ENCODE measurements at places on chromosomes 16 and 17.

DNA sequence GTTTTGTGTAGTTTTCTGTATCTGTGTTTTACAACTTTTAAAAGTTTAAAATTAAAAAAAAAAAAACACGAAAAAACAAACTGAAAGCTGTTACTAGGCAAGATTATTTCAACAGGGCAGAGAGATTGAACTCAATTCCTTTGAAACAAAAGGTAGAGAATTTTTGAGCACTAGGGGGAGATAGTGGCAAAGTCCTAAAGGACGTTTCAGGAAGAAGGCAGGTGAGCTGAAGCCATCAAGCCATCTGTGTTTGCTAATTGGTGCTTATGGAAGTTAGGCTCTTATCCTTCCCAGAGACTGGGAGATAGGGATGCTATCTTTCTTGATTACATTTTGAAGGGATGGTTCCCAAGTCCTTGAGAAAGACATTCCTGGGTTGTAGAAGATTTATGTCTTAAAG lies 70.6 kb upstream of the CLEC3A start:
- no peak for DNase-seq

DNA sequence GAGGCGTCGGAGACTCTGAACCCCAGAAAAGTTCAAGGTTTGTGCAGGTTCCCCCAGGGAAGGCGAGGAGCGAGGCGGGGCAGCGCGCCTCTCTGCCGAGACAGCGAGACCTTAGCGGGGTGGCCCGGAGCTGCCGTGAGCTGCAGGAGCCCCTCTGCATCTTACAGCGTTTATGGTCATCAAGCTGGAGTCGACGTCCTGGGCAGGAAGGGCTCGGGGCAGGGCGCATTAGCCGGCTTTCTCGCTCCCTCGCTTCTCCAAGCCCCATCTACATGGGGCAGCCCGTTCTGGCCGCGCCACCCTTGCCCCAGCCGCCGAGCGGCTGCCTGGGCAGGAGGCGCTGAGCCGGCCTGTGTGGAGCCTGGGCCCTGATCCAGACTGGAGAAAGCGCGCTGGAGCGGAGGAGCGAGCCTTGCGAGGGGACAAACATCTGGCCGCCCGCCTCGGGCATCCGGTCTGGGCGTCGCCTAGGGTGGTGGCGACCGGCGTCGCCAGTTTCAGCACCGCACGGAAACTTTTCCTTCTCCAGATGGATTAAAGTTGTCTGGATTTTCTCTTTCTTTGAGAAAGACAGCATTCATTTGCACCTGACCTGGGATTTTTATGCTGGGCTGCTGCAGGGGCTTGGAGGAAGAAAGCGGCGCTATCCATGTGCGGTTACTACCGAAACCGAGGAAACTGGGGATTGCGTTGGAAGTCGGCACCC lies 750 bp downstream of the TMEM132E start:
- no peak for DNase-seq

- no peak for DNase-seq
Measured at GRCh38 chr17:32519228-32520103, 32.7 kb downstream of the CDK5R1 start.

DNA sequence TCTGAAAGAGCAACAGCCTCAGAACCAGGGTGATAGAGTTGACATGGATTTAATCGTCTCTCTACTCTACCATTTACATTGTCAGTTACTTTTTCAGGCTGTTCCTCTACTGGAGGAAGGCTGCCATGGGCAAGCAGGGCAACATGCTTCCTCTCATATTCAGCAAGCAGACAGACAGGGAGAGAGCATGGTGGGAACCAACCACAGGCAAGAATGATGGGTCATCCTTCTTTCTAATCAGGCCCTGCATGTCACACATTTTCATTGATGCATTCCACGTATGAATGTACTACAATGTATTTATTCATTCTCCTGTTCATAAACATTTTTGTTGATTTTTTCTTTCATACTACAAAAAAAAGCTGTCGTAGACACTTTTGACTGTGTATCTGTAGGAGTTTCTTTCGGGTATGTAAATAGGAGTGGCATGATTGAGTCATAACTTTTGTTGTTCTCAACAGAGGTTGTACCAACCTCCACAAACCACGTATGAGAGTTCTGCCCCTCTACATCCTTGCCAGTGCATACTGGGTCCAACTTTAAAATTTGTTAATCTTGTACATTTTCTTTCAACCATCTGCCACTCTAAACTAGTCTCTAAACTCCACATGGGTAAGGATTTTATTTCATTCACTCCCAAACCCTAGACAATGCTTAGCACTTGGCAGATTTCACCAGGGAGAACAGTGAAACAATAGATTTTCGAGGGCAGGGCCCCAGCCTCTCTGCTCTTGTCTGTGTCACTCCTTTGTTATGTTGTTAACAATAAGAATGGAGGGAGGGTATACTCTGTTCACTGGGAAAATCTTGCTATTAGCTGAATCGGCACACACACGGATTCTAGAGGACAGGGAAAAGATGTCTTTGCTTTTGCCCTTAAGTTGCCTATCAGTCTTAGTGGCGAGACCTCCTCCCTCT lies 58.7 kb downstream of the CMC2 start:
- no peak for DNase-seq

- DNase-seq, result peak; percentile 30
Measured at GRCh38 chr16:81036751-81037350, 1.2 kb downstream of the ATMIN start.

- DNase-seq, result no peak
Measured at GRCh38 chr17:65368341-65368740, 193.1 kb downstream of the AXIN2 start.

DNA sequence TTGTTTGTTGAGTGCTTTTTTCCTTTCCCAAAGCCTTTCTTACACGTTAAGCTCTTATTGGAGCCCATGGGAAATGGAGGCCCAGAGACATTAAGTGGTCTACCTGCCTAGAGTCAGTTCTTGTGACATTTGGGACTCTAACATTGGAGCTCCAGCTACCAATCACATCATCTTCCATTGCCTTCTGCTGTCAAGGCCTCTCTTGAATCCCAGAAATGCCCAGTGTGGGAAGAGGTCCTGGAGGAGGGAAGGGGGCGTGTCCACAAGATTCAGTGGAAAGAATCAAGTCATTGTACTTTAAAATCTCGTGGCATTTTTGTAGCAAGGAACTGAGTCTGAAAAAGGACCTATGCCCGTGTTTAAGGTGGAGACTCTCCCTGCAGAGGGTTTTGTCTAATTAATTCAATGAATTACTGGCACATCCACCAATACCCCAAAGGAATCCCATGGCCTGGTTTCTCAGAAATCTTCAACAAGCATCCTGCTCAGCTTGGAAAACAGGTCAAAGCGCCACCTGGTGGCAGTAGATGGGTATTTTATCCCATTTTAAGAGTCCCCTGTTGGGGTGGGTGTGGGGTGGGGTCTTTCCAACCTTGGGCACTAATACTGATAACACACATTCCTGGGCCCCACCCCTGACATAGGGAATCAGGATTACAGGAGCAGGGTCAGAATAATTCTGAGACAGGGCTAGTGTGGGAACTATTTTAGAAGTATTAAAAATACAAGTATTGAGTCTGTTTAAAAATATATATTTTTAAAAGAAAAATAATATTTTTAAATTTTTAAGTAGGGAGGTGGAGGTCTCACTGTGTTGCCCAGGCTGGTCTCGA lies 24.6 kb downstream of the GPT2 start:
- no peak for DNase-seq

- DNase-seq, result no peak
Measured at GRCh38 chr17:61335105-61335844, 64.4 kb upstream of the TBX2 start.

DNA sequence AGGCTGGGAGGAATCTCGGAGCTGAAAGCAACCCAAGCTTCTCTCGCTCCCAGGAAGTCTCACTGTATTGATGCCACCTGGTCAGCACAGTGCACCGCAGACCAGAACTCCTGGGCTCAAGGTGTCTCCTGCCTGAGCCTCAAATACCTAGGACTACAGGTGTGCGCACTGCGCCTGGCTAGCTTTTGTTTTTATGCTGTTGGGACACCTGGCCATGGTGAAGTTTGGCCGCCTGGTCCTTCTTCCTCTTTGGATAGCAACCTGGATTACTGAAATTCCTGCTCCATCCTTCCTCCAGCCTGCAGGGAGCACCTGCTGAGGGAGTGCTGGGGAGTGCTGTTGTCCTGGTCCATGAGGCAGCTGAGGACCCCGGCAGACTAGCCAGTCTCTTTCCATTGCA lies 56.6 kb downstream of the COTL1 start:
- DNase-seq, result no peak

GRCh38 chr16:19746561-19746960 lies 28.5 kb downstream of the IQCK start:
- no peak for DNase-seq

- DNase-seq, result no peak
Measured at GRCh38 chr17:72761431-72761830, 331.1 kb downstream of the SLC39A11 start.

GRCh38 chr17:57552114-57552624 lies 192.9 kb downstream of the CCDC182 start:
- no peak for DNase-seq

DNA sequence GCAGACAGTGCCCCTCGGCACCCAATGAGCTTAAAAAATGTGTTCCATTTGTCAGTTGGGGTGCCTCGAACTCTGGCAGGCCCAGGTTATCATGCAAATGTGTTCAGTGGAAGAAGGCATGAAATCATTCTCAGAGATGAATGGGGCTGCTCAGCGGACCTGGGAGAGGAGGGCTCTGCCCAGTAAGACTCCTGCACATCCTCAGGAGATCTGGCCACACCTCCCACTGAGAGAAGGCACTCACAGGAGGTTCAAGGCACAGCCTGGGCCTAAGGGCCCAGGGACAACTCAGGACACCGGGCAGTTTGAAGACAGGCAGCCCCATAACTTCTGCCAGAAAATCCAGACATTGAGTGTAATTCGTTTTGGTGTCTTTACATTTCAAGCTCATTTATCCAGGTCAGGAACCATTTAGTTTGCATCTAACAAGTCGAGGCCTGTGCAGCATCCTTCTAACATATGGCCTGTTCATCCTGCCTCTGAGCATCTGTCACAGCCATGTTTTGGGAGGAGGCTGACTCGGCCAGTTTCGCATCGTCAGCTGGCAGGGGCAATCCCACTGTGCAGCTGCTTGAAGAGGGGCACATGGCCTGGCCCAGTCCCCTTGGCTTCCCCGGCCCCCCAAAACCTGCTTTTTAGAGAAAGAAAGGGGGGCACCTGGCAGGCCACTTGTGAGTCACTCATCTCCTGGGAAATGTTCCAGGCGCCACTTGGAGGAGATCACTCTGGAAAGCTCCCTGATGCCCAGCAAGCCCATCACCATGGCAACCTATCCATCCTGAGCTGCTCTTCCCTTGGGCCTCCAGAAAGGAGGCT lies 31.2 kb upstream of the BCAR1 start:
- no peak for DNase-seq

DNA sequence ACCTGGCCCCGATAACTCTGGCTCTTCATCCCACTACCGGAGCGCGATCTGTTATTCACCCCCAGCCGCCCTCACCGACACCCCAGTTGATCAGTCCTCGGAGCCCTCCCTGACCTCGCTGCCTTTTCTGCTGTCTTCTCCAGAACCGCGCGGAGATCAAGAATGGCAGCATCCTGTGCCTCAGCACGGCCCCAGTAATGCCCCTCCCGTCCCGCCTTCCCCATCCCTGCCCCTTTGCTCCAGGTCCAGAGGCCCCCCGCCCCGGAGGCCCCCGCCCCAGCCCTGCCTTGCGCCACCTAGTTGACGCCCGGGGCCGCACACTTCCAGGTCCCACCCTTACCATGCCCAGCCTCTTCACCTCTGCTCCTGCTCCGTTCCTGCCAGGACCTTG lies 872 bp downstream of the ELMO3 start:
- no peak for DNase-seq

DNA sequence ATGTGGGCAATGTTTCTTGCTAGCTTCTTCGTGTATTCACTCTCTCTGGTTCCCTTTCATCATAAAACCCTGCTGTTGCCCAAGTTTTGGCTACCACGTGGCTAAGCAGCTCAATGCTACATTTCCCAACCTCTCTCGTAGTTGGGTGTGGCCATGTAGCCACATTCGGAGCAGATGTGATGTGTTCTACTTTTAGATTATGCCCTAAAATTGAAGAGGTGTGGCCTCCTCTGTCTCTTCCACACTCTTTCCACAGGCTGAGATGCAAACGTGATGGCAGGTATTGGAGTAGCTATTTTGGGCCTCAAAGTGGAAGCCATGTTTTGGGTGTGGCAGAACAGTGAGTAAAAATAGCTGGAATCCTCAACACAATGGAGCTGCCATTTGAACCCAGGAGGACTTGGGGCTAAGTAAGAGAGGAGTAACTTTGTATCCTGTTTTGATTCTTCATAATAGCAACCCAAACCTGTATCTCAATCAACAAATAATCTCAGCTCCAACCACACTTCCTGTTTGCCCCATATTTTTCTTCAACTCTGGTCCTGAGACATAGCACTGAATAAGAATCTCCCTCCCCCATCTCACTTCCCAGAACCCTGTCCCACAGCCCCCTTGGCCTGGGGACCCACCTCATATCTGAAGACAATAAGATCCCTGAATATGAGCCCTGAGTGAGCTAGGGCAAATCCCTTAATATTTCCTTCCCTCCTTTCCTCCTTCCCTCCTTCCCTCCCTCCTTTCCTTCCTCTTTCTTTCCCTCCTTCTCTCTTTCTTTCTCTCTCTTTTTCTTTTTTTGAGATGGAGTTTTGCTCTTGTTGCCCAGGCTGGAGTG lies 4.0 kb downstream of the NUPR1 start:
- DNase-seq, result no peak

GRCh38 chr16:17389384-17389783 lies 81.4 kb downstream of the XYLT1 start:
- DNase-seq, result no peak

- DNase-seq, result no peak
Measured at GRCh38 chr16:58128181-58128631, 975 bp downstream of the CFAP20 start.

GRCh38 chr16:24424364-24424763 lies 115.0 kb upstream of the RBBP6 start:
- no peak for DNase-seq

GRCh38 chr17:31750578-31750977 lies 108.5 kb downstream of the COPRS start:
- no peak for DNase-seq

DNA sequence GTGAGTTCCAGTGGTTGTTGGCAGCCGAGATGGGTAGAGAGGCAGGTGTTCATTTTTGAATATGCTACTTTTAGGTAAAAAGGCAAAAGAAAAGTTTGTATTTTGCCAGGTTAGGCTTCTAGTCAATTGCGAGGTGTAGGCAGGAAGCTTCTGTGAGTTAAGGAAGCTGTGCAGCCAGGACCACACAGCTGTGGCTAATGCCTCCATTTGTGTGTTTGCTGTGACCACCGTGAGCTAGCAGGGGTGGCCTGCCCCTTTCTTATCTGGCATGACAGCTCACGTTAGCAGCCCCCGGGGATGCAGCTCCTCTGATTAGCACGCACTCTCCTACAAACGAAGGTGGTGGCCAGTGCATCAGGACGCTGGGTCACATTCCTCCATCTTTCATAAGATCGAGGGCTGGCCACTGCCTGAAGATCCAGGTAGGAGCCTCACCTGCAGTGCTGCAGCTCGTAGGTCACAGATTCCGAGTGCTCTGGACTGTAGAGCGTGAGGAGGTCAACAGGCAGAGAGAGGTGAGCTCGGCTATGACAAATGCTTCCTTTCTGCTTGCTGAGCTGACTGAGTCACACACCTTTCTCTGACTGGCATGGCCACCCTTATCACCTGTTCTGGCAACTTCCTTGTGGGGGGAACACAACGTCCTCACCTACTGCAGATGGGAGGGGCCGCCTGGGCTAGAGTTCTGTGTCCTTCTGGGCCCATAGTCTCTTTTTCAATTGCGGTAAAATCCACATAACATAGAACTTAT lies 244.4 kb downstream of the HS3ST3B1 start:
- no peak for DNase-seq

GRCh38 chr17:8963647-8964258 lies 1.8 kb downstream of the PIK3R5 start:
- no peak for DNase-seq

- no peak for DNase-seq
Measured at GRCh38 chr17:46974086-46974485, 5.0 kb downstream of the RPRML start.

Data from osteocyte (in vitro differentiated cells).